Mucosa of gallbladder (tissue), 1 donor: ENCODE measurements at places on chromosomes 11 and 22.

DNA sequence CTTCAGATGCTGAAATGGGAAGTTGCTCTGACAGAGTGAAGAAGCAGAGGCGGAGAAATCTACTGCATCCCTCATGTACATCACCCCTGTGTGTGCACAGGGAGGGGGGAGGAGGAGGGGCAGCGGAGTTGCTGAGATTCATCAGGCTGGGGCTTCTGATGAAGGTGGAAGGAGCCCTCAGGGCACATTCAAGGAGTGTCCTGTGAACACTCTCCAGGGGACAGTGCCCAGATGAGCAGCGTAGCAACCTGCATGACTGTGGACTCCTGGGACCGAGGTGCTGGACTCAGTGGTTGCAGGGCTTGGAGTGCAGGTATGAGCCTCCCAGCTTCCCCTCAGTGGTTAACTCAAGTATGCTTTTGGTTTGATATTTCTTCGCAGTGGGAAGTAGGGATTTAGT lies 257.8 kb upstream of the B3GAT1 start:
- DNase-seq: no peak

GRCh38 chr11:1384199-1384970 lies 5.3 kb upstream of the BRSK2 start:
- no peak for DNase-seq

DNA sequence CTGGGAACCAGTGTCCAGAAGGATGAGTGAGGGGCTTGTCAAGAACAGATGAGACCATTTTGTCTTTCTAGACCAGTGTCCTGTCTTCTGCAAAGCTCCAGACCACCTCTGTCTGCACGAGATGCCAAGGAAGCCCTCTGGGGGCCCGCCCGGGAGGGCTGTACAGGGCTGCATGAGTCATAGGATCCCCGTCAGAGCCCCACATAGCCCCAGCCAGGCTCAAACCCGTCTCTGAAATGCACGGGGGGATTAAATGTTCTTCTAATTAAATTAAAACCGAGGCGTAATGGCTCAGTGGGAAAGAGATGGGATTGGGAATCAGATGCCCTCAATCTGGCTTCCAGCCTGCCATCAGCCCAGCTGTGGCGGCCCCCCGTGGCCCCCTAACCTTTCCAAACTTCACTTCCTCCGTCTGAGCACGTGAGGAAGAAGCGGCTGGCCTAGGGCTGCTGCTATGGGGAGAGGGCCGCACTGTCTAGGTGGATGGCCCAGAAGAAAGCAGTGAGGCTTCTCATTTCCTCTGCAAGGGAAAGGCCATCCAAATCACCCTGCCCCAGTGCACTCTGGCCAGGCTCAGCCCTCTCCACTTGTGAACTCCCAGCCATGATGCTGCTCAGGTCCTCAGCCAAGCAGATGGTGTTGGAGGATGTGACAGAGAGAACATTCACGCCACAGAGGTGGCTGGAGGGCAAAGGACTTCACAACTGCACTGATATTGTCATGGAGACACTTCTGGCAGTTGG lies 32.8 kb downstream of the KCNQ1OT1 start:
- peak; percentile 9 for DNase-seq

- peak; percentile 45 for DNase-seq
These were observed 258.9 kb downstream of the BUD13 start for GRCh38 chr11:116513894-116514293.

DNA sequence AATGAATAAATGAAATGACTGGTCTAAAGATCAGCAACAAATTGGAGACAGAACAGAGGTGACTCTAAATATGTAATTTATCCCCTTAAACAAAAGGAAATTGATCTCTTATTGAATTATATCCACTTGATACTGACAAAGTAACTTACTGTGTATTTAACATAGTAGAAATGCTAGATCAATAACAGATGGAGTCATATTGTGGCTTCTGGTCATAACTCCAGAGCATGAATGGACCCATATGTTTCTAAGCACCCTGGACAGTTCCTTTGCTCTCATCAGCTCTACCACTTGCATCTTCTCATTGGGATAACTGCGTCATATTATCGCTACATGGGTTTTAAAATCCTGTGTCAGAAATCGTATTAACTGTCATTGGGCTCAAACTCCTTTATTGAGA lies 222.3 kb downstream of the ETS1 start:
- peak; percentile 29 for DNase-seq

GRCh38 chr11:94134651-94135512 lies 6.2 kb downstream of the PANX1 start:
- DNase-seq: peak; percentile 48

GRCh38 chr11:74135127-74135840 lies 35.5 kb downstream of the C2CD3 start:
- no peak for DNase-seq

- DNase-seq: no peak
These were observed 23.2 kb downstream of the CAPN1 start for GRCh38 chr11:65204646-65205601.

DNA sequence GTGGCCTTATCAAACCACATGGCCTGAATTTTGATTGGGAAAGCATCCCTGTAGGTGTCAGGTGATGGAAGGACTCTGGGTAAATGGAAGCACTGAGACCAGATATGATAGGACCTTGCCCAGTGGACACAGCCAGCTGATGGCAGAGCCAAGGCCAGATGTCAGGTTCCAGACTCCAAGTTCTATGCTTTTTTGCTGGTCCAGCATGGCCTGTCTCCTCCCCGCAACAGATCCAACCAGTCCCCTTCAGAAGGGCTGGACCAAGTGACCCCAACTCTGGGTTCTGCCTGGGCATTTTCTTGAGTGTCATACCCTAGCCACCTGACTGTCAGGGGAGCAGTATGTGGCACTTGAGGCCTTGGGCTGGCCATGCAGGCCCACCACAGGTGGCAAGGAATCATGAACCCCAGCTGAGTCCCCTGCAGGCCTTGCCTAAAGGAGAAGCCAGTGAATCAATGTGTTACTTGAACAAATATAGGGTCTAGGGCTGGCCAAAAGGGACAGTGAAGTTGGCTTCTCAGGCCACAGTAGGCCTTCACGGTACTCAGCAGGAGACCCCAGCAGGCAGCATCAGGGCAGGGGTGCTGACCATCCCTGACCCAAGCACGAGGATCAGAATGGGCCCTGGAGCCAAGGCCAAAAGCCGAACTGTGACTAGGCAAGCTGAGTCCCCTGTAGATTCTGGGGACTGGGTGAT lies 27.1 kb downstream of the KCNQ1OT1 start:
- no peak for DNase-seq

GRCh38 chr11:104650234-104650633 lies 248.0 kb downstream of the CASP12 start:
- no peak for DNase-seq

- DNase-seq: no peak
These were observed 7.1 kb downstream of the CASP12 start for GRCh38 chr11:104891135-104891534.

DNA sequence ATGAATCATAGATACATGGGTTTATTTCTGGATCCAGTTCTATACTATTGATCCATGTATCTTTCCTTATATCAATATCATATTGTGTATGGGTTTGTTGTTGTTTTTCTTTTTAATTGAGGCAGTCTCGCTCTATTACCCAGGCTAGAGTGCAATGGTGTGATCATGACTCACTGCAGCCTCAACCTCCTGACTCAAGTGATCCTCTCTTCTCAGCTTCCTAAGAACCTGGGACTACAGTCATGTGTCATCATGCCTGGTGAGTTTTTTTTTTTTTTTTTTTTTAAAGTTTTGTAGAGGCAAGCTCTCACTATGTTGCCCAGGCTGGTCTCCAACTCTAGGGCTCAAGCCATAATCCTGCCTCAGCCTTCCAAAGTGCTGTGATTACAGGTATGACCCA lies 1589.4 kb upstream of the TENM4 start:
- DNase-seq: no peak

DNA sequence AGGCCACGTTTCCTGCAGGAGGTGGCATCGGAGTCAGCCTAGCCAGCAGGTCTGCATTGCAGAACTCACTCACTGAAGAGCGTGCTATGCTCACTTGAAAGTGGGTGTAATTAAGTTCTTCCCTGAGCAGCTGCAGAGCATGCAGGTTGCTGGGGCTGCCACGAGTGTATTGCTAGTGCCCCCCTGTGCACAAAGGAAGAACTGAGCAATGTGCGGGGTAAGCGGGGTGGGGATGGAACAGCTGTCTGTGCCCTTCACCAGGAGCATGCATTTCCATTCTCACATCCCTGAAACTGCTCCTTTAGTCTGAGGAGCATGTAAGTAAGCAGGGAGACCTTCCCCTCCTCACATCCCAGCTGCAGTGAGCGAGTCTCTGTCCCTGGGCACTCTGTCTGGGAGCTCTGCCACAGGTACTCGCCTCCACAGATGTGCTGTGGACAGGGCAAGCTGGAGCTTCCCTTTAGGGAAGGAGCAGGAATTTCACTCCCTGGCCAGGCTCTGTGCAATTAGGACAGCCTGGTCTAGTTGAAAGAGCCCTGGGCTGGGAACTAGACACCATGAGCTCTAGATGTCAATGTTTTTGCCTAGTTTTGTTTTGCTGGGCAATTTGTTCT lies 1031.8 kb downstream of the NTM start:
- no peak for DNase-seq

DNA sequence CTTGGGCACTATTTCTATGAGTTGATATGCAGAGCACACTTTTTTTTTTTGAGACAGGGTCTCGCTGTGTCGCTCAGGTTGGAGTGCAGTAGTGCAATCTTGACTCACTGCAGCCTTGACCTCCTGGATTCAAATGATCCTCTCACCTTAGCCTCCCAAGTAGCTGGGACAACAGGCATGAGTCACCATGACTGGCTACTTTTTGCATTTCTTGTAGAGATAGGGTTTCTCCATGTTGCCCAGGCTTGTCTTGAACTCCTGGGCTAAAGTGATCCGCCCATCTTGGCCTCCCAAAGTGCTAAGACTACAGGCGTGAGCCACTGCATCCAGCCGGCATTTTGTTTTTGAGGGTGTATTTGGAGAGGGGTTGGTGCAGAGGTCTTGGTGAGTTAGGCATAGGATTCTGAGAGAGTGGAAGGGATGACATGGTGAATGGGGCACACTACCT lies 29.9 kb upstream of the MTCH2 start:
- no peak for DNase-seq

- DNase-seq: no peak
These were observed 3.9 kb downstream of the JOSD1 start for GRCh38 chr22:38696606-38697424.

DNA sequence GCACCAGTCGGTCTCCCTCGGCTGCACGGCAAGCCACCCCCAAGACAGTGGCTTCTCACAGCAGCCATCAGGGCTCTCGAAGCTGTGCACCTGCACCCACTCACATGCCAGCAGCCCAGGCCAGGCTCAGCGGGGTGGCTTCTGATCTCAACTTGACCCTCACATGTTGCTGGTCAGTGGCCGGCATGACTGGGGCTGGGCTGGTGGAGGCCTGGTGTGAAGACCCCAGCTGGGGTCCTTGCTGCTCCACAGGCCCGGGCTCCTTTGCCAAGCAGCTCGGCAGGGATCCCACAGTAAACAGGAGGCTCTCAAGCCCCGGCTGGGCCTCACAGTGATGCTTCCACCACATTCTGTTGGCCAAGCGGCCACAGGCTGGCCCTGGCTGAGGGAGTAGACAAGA lies 128.2 kb downstream of the BRD1 start:
- DNase-seq: no peak

DNA sequence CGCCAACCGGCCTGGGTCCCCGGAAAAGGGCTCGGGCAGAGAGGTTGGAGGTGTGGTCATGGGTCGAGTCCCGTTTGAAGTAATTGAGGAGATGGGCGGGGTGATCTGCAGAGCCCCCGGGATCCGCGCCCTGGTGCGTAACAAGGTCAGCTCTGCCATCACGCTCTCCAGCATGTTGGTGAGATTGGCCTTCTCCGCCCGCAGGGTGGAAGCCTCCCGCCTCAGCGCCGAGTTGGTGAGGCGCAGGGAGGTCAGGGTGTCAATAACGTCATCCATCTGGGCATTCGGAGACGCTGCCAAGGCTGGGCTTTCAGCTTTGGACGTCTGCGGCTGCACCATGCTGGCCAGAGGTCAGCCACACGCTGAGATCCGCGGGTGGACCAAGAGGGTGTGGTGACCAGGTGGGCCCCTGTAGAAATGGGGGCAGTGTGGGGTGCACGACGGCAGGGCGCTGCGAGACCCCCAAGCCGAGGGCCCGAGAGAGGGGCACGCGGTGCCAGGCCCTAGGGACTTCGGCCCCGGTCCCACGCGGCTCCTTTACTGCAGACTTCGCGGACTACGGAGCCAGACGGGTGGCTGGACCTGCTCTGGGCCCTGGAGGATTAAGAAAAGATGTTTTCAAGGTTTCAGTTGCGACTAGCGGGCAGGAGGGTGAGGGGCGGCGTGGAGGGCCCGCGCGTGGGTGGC lies 672 bp downstream of the RTL6 start:
- DNase-seq: no peak

DNA sequence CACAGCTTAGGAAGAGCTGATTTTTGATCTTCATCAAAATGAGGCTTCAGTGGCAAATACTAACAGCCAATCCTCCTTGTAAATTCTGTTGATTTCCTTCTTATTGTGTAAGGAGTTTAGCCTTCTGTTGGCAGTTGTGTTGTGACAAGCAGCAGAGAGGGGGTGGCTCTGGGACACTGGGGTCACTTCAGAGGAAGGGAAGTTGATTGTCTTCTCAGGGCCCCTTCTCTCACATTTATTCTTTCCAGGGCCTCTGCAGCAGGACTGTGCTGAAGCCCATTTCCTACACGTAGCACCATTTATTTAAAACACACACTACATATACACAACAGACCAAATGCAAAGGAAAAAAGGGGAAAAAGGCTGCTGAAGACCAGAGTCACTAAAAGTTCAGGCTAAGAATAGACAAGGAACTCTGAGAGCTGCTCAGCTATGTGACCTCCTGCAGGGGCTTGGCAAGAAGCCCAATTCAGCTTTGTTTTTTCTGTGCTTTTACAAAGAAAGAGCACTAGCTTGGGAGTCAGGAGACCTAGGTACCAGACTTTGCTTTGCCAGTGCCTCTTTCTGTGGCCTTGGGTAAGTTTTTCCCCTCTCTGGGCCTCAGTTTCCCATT lies 28.3 kb upstream of the UPB1 start:
- DNase-seq: peak; percentile 39

- peak; percentile 54 for DNase-seq
These were observed at the start of gene APOBEC3A for GRCh38 chr22:38957046-38957770. APOBEC3A (plus strand) TSS chr22:38957609; CDS start chr22:38957692, 83 bp downstream.

DNA sequence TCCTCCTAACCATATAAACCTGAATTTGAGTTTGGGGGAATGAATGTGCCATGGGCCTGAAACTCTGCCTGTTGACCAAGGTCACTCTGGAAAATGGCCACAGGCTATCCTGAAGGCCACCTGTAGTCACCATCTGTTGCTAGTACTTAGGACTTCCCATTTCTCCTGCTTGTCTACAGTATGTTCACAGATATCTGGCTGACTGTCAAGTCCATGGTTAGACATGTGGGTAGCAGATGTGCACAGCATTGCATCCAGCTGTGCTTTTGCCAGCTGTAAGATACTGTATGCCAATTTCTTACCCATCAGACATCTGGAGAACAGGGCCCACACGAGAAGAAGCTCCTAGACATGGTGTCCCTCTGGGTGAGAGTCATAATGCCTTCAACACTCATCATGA lies 475.4 kb downstream of the INSC start:
- DNase-seq: no peak

- no peak for DNase-seq
These were observed 12.9 kb downstream of the MPEG1 start for GRCh38 chr11:59199546-59200422.

GRCh38 chr11:2530131-2530854 lies 85.5 kb downstream of the KCNQ1 start:
- no peak for DNase-seq
